ENCODE measurements at places on chromosomes 12 and 14.

- DNase-seq = no peak
Measured at GRCh38 chr12:41701943-41702601, 442.6 kb downstream of the GXYLT1 start.

DNA sequence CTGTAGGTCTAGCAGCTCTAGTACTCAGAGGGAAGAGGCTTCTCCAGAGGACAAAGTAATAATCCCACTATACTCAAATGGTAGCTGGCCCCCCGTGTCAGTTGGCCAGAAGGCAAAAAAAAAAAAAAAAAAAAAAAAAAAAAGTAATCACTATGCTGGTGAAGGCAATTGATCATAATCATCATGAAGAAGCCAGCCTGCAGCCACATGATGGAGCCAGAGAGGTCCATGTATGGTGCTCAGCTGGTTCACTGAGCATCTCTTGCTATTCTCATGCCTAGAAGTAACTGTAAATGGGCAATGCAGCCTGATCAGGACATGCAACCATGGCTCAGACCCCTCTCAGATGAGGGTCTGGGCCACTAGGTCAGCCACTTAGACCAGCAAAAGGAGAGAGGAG, 378.8 kb downstream of the MED13L start:
- no peak for DNase-seq

GRCh38 chr12:113891167-113891692, 74.9 kb downstream of the RBM19 start:
- DNase-seq = no peak

- no peak for DNase-seq
Measured at GRCh38 chr14:42961509-42961908, 1354.8 kb downstream of the LRFN5 start.

GRCh38 chr12:109033239-109034196, 12.7 kb upstream of the SVOP start:
- no peak for DNase-seq

- DNase-seq = no peak
Measured at GRCh38 chr12:132674561-132674960, 12.6 kb downstream of the POLE start.

DNA sequence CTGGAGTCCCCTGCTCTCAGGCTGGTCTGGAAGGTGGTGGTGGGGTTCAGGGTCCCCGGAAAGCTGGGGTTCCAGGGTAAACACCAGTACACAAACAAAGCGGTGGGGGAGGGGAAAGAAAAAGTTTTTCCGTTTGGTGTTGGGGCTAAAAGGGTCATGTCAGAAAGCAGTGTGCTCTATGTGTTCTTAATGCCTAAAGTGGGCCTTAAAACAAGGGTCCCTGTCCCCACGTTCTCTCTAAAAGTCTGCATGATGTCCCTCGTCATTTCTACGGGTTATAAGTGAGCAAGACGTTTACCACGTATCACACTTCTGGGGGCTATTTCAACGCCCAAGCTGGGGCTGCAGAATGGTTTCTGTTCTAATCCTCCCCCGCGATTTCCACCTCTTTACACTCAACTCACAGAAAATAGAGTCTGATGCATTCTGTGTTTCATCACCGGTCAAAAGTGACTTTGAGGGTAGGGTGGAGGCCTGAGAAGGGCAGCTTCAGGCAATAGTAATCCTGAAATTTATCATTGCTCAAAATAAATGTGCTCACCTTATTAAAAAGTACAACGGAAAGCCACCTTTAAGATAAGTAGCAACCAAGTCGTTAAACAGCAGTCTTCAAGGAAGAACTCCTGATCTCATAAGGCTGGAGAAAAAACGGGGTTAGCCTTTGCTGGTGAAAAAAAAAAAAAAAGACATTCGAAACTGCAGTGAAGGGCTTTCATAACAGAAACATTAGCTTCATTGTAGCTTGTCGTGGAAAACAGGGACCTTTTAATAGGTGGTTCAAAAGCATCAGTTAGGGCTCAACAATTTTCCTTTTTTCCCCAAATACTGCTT, 63.9 kb upstream of the PTGR2 start:
- DNase-seq = no peak

DNA sequence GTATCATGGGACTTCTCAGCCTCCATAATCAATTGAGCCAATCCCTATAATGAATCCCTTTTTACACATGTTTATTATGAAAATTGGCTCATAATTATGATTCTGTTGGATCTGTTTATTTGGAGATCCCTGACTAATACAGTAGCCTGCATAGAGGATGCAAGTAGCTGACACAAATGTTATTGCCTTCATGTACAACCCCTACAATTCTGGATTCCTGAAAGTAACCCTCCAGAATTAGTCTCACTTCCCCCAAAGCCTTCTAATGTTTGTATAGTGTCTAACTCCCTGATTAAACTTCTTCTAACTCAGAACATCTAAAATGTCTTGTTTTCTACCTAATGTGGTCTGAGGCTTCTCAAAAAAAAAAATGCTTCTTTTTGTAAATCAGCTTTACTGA, 6.6 kb upstream of the SMIM10L1 start:
- no peak for DNase-seq

DNA sequence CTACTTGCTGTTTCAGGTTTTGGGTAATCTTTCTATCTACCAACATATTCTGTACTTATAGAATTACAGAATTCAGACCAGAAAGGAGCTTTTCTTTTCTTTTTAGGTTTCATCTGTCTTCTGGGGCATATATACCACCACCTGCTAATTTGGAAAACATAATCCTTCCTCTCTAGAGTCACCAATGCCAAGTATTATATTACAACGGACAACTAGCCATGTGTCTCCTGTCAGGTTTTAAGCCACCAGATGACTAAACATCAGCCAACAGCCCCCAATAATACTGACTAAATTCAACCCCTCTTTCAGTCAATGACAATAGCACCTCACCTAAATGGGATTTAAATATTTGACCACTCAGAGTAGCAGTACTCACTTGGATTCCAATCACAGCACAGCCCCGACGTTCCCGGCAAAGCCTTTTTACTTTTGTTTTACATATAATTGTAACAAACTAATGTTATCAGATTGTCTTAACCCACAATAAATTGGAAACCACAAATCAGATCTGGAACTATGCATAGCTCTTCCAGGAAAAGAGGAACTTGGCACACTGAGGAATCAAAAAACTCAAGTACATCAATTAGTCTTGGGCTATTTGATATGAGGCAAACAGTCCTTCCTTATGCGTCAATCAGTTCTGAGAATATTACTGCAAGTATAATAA, 13.5 kb downstream of the SLC11A2 start:
- DNase-seq = no peak

DNA sequence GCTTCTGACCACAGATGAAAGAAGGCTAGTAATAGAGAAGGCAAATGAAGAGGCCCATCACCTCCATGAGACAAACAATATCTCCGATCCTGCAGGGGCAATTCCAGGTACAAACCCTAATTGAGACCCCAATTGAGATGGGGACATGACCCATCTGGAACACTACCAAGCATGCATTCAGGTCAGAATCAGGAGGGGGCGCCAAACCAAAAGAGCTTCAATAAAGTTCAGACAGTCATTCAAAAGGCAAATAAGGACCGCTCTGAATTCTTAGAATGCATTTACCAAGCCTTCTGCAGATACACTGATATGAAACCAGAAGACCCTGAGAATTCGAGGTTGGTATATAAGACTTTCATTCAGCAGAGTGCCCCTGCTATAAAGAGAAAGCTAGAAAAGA, 10.2 kb upstream of the EDDM3B start:
- no peak for DNase-seq

- peak; percentile 47 for DNase-seq
Measured at GRCh38 chr12:53324779-53325510, 3.5 kb upstream of the AAAS start.

GRCh38 chr12:96698965-96699364, 208.1 kb upstream of the NEDD1 start:
- DNase-seq = no peak
